ENCODE measurements at places on chromosomes 11 and 22.
A peak's percentile ranks its signal among the peaks of the same experiment; 100 is the strongest.

DNA sequence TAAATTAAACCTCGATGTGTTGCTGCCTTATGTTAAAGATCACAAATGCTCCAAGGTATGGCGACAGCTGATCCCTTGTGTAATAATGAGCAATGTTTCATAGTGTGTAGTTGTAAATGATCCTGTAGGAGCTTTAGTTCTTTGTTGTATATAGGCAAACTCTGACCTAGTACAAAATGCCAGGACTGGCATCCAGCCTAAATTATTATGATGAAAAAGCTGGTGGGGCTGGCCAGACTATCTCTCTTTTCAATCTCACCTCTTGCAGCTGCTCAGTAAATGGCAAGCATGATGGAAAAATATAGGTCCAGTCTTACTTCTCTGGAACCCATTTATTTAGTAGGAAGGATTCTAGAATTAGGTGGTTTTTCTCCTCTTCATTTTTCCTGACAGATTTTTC is 345.1 kb upstream of the C11orf87 start:
- DNase-seq: no peak

DNA sequence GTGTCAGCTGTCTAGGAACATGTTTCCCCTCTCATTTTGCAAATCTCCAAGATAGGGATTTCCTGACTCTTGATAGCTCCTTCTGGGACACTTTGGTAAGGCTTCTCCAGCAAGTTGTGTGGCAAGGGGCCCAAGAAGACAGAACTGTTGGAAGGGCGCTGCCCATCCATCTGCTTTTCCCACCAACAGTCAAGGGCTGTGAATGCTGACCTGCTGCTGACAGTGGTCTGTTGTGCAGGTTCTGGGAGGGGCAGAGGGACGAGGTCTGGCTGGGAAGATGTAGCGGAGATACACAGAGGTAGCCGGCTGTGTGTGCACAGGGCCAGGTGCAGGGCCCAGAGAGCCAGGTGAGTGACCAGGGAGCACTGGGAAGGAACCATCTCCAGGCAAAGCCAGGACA is 12.2 kb downstream of the BCR start:
- DNase-seq: no peak

DNA sequence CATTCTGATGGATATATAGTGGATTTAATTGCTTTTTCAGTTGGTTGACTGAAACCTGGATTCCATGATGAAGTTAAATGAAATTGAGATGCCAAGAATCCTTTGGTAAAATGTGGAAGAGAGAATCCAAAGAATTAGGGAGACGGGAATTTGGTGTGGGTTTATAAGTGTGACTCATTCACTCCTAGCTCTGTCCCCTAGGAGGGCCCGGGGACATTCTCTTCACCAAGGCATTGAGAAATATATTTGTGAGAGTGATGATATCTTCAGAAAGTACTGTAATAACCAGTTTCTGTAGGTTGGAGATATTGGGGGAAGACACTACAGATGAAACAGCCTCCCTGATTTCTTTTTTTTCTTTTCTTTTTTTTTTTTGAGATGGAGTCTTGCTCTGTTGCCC is 13.6 kb upstream of the PHOX2A start:
- DNase-seq: no peak

DNA sequence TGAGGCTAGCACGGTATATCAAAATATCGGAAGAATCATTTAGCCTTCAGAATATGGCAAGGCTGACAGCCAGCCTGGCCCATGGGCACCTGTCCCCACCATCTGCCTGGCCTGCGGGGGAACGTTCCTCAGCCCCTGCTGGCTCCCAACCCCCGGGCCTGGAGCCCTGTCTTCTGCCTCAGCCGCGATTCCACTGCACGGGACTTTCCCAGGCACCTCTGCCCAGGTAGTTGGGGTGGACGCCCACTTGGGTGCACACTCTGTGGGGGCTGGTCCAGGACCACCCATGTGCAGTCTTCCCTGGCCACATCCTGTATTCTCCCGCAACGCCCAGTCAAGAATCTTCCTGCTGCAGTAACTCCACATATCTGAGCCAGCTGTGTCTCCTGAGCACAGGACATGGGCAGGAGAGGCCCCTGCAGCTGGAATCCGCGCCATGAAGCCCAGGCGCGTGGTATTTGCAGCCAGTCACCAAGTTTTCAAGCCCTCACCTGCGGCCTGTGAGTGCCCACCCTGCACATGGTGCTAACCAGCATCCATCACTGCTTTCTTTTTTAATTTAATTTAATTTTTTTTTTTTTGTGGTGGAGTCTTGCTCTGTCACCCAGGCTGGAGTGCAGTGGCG is 77.9 kb downstream of the KCNQ1 start:
- DNase-seq: no peak

- no peak for DNase-seq
Observed at GRCh38 chr11:5196067-5196466, 4.4 kb downstream of the OR51V1 start.

DNA sequence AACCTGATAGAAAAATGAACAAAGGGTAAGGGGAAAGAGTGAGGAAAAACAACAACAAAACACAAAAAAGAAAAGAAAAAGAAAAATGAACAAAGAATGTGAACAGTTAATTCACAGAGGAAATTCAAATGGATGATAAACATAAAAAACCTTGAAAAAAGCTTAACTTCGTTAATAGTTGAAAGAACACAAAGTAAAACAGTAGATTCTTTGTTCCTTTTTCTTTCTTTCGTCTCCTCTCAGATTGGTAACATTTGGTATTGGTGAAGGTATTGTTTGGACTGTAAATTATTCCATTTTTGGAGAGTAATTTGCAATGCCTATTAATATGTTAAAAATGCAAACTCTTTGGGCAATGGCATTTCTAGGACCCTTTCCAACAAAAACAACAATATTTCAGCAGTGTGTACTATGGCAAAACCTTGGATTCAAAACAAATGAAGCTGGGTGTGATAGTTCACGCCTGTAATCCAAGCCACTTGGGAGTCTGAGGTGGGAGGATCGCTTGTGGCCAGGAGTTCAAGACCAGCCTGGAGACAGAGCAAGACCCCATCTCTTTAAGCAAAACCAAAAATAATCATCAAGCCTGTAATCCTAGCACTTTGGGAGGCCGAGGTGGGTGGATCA is 3.3 kb upstream of the BACE1 start:
- no peak for DNase-seq

- DNase-seq: no peak
Observed at GRCh38 chr22:24445481-24446259, 18.3 kb downstream of the ADORA2A start.

DNA sequence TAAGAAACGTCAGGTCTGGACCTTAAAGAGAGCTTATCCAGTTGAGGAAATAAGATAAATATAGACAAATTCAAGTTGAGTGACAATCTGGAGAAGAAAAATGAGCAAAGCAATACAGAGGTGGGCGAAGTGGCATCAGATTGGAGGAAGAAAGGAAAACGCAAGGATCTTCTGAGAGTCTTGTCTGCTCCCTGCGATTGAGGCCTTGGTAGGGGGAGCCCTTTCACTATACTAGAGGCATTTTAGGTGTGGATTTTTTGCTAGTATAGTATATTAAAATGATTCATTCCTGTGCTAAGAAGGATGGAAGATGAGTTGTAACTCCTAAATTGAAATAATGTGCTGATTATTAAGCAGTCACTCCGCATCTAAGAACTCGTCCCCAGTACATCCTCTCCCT is 8.1 kb downstream of the NUP50 start:
- DNase-seq: no peak

DNA sequence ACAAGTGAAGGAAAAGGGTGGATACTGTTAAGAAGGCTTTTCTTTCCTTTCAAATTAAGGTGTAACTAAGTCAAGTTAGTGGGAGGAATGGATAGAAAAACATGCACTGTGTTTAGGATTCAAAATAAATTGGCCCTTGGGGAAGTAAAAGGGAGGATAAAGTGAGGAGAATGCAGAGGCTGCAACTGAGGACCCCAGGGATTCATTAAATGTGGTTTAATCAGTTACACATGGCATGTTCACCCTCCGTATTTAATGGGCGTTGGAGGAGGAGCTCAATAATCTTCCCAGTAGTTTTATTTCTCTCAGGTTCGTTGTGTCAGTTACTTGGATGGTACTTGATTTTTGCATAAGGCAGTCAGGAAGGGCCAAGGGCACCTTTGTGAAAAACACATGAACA is 966.3 kb downstream of the JRKL start:
- DNase-seq: no peak

DNA sequence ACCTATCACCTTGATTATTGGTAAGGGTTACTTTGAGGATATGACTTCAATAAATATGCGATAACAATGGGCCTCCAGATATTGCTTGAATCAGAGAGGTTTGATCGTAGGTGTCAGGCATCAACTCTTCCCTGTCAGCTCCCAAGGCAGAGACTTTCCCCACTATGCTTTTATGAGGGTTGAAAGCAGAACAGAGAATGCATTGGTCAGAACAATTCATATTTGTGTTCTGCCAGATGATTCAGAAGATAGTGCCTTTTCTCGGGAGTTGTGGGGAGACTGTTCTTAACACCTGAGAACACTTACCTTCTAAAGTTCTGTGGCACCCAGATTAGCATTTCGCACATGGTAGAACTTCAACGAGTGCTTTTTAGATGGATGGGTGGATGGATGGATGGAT is 386.3 kb upstream of the CADM1 start:
- no peak for DNase-seq

DNA sequence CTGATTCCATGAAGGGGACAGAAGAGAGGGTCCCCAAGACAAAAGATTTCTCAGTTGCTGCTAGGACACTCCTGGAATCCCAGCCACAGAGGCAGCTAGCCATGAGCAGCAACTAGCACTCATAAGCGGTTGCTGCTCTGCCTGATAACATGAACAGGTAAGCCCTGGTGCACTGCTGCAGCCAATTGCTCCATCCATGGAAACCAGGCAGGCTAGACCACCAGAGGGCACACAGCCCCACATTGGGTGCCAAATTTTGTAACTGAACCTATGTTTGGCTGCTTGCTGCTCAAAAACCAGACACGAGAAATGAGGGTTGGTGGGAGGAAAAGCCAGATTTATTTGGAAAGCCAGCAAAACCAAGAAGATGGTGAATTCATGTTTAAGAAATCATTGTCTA is 21.9 kb upstream of the QSER1 start:
- no peak for DNase-seq

DNA sequence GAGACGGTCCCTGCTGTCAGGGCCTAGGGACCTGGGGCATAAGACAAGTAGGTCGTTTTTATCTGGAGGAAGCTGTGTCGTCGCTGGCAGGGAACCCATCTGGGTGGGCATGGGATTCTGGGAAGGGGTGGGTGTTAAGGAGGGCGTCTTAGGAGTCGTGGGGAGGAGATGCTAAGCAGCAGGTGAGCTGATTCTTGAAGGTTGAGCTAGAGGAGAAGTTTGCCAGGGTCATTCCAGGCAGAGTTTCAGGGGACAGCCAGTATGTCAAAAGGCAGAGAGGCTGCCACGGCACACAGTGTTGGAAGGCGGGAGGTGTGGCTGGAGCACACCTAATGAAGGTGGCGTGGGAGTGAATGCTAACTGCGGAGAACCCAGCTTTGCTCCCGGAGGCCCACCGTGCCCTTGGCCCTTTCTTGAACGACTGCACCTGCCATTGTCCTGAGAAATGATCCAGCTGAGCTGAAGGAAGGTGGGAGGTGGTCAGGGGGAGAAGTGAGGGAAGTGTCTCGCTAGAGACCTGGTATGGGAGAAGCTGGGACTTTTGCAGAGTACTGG is 1.3 kb downstream of the FAM118A start:
- DNase-seq: no peak

DNA sequence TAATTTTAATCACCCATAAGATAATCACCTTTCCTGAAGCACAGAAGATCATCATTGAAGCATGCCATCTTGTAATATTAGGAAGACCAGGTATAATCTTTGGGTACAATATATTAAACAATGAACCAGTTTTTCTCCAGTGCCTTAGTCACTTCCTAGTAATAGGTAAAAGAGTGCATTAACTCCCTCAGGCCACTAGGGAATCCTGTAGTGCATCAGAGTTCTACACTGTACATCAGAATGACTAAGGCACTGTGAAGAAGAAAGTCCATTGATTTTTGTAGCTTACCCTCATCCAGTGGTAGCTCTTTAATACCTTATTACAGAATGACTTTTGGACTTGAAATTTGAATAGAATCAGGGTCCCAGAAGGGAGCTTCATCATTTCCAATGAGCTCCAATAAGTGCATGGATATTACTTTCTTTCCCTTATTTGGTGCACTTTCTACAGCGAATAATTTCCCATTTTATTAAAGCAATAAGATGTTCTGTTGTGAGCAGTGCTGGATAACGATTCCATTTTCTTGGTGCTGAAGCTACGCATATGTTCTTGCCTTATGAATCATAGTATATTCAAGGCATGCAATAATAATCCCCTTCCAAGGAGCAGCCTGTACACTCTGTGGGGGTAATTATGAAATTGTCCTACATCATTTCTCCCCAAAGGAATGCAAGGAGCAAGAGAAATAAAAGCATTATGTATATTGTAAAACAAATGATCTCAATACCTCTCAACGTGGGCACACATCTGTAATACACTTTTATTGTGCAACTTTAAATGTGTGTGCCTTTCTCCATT is 4.7 kb downstream of the C11orf87 start:
- DNase-seq: no peak

DNA sequence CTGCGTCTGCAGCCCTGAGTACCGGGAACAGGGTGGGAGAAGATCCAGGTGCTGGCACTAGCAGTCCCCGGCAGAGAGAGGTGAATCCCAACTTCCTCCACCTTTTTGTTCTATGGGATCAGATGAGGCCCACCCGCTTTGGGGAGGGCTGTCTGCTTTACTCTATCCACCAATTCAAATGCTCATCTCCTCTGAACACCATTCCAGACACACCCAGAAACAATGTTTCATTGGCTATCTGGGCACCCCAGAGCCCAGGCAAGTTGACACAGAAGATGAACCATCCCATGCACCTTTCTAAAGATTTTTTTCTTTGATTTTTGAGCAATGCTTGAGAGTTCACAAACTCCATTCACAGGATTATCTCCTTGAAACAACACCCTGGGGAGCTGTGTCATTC is 78.0 kb downstream of the PARVB start:
- DNase-seq: no peak

DNA sequence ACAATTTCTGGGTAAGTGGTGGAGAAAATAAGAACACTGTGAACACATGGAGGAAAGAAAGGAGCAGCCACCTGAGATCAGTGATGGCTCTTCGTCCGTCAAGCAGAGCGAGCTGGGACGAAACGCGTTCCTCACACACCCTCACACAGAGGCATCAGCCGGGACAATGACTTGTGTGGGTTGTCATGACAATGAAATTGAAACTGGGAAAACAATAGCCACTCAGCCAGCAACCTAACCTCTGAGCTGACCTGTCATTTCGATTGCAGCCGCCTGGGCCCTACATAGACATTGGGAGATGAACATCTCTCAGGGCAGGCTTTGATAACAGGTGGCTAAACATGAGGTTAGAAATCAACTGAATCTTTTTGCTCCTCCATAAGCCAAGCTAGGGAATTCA is 51.3 kb downstream of the TRIM29 start:
- DNase-seq: no peak

- peak; percentile 53 for DNase-seq
Observed at GRCh38 chr11:127000291-127000968, at the start of gene KIRREL3. Gene KIRREL3, minus strand, starts transcription at chr11:127000770.

GRCh38 chr11:78533399-78533798 is 41.3 kb downstream of the NARS2 start:
- no peak for DNase-seq

GRCh38 chr11:24267014-24267413 is 229.8 kb upstream of the LUZP2 start:
- DNase-seq: no peak

GRCh38 chr11:67356864-67357561 is 3.7 kb upstream of the POLD4 start:
- no peak for DNase-seq

- DNase-seq: no peak
Observed at GRCh38 chr11:44332665-44333064, 22.7 kb upstream of the ALX4 start.
